Myometrial cell (primary cell): ENCODE measurements at places on chromosomes 13 and 19. TPM values are rescaled to one million over a fixed set of nuclear protein-coding genes. Genes with fewer than 3 reads are reported as not detected.

Gene CYSLTR2
- total RNA-seq, result not detected in 2 replicates

Gene FFAR2
- not detected in 2 replicates for total RNA-seq

Gene ZSWIM4
- total RNA-seq, result 2.9 and 3.5 TPM in 2 replicates

Gene USPL1
- total RNA-seq, result 9.2 and 11.0 TPM in 2 replicates

Gene FRY
- 7.5 and 24.8 TPM in 2 replicates for total RNA-seq

Gene NLRP11
- not detected in 2 replicates for total RNA-seq

Gene LSR
- total RNA-seq, result 0.86 and 3.4 TPM in 2 replicates

Gene PABPC3
- total RNA-seq, result under 0.01 TPM in 1 of 2 replicates, not detected in the other

Gene ZNF575
- total RNA-seq, result not detected in 2 replicates

Gene SLC25A41
- total RNA-seq, result not detected in 2 replicates

Gene FCHO1
- total RNA-seq, result 0.86 and 2.1 TPM in 2 replicates

Gene ZIK1
- 1.8 and 2.6 TPM in 2 replicates for total RNA-seq

Gene TEKTIP1
- total RNA-seq, result not detected in 2 replicates

Gene PROZ
- not detected in 2 replicates for total RNA-seq

Gene ADGRE3
- not detected in 2 replicates for total RNA-seq

Gene OR7A5
- total RNA-seq, result not detected in 2 replicates

Gene PEX11G
- total RNA-seq, result 2.6 and 3.9 TPM in 2 replicates

Gene NTF4
- not detected in 2 replicates for total RNA-seq

Gene MIER2
- total RNA-seq, result 30.0 and 36.9 TPM in 2 replicates

Gene TEX26
- 0.35 TPM in 1 of 2 replicates, not detected in the other for total RNA-seq

Gene BCL3
- total RNA-seq, result 36.3 and 44.4 TPM in 2 replicates

Gene SCN1B
- total RNA-seq, result 7.5 and 11.3 TPM in 2 replicates

Gene GPC6
- total RNA-seq, result 8.4 and 9.6 TPM in 2 replicates

Gene LILRB5
- not detected in 2 replicates for total RNA-seq

Gene AKAP8L
- 58.3 and 60.0 TPM in 2 replicates for total RNA-seq

Gene ZIM2
- not detected in 2 replicates for total RNA-seq

Gene KLK8
- not detected in 2 replicates for total RNA-seq

Gene CASP14
- not detected in 2 replicates for total RNA-seq

Gene GCDH
- total RNA-seq, result 50.3 and 51.9 TPM in 2 replicates

Gene KRTDAP
- total RNA-seq, result not detected in 2 replicates

Gene TMEM190
- not detected in 2 replicates for total RNA-seq

Gene ZNF112
- 2.0 and 2.8 TPM in 2 replicates for total RNA-seq

Gene LHFPL6
- total RNA-seq, result 40.1 and 40.9 TPM in 2 replicates

Gene TIMM50
- total RNA-seq, result 116 and 134 TPM in 2 replicates

Gene OVOL3
- not detected in 2 replicates for total RNA-seq

Gene CPB2
- total RNA-seq, result not detected in 2 replicates

Gene HAUS8
- total RNA-seq, result 7.5 and 10.8 TPM in 2 replicates

Gene NANOS3
- total RNA-seq, result not detected in 2 replicates

Gene SERTM1
- total RNA-seq, result not detected in 2 replicates

Gene OR10H1
- total RNA-seq, result not detected in 2 replicates
